Head of caudate nucleus (tissue), 42 donors: ENCODE measurements at places on chromosomes 7 and 10.

DNA sequence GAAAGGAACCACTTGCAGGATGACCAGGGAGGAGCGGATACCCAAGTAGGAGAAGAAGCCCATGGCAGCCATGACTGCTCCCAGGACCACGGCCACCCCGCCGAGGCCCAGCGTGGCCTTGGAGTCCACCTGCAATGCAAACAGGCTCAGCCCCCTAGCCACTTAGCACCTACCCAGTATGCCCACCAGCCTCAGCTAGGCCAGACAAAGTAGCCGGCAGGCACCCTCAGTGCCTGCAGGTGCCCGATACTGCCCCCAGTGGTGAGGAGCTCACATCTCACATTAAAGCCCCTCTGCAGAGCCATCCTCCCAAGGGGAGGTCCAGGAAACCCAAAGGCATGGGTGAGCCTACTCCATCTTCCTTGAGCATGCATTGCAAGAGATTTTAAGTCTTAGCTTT, 6.6 kb downstream of the NPC1L1 start:
- DNase-seq = no peak

DNA sequence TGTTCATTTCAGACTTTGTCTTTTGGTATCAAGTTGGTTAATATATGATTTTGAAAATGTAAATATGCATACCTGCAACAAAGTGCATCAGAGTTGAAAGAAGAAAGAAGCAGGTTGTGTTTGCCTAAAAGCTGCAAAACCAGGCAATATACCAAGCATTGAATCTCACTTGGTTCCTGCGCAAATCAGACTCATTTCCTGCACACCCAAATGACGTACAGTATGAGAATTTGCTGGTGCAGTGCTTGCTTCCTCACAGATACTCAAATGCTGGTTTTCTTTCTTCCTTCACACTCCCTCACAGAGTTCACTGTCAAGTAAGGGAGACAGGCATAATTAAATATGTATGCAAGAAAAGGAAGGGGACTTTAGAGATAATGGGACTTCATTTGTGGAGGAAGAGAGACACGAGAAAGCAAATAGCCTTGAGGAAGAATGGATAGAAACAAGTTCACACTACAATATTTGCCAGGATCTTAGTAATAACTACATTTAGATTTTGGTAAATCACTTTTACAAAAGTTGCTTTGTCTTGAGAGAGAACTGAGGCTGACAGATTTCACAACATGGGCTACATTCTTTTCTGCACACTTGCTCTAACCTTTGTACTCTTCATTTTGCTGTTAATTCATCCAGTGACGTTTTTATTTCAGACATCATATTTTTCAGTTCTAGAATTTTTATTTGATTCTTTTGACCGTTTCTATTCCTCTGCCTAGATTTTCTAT, 56.9 kb upstream of the AOAH start:
- DNase-seq = no peak

DNA sequence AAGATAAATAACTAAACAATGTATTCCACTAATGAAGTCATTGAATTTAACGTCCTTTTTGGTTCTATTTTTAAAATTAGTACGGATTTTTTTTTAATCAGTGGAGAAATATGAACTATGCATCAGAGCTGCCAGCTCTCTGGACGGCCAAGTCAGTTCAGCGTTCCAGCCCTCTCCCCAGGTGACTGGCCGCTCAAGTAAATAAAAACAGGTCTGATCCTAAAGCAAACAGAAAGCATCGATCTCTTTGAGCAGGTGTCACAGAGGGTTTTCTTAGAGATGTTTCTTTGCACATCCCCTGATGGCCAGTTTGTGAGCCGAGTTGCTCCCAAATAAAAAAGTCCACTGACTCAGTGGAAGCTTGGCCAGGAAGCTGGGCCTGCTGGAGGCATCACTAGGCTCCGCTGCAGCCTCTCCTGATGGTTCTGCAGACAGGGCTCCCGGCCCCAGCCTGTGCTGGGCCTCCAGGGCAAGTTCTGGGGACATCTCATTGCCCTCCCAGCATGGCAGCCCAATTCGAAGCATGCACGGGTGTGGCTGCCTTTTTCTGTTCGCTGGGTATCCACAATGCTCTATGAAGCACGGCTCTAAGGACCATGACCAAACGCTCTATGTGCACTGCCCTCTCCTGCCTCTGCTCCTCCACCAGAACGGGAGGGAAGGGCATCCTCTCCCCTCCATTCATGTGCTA, 74.7 kb upstream of the PPP2R2D start:
- no peak for DNase-seq

DNA sequence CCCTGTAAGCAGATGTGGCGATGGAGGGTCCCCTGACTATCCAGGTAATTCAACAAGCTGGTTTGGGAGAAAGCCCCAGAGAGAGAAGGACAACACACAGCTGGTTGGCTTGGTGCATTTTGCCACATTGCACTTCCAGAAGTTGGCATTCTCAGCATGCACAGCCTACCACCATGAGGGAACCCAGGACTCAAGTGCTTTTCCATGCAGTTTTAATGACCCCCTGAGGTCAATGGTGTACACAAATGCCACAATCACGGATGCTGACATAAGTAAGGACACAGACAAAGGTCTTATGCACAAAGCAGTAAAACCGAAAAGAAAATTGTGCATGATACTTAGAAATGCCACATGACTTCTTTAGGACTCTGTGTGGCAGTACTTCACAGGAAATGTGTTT, 645.1 kb downstream of the KCNMA1 start:
- no peak for DNase-seq

DNA sequence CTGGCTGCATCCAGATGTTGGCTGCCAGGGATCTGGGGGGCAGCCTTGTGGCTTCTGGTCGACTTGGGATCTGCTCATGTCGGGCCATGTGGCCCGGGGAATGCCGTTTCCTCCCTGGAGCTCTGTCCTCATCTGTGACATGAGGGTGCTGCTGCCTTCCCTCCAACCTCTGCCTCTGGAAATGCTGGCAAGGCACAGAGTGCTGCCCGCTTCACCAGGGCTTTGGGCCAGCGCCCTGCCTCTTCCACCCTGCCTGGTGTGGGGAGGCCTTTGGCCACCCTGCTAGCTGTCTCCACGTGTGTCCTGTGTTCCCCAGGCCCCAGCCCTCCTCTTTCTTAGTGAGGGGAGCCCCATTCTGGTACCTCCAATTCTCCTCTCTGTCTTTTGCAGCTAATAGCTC, 5.8 kb upstream of the SMARCD3 start:
- DNase-seq = no peak

DNA sequence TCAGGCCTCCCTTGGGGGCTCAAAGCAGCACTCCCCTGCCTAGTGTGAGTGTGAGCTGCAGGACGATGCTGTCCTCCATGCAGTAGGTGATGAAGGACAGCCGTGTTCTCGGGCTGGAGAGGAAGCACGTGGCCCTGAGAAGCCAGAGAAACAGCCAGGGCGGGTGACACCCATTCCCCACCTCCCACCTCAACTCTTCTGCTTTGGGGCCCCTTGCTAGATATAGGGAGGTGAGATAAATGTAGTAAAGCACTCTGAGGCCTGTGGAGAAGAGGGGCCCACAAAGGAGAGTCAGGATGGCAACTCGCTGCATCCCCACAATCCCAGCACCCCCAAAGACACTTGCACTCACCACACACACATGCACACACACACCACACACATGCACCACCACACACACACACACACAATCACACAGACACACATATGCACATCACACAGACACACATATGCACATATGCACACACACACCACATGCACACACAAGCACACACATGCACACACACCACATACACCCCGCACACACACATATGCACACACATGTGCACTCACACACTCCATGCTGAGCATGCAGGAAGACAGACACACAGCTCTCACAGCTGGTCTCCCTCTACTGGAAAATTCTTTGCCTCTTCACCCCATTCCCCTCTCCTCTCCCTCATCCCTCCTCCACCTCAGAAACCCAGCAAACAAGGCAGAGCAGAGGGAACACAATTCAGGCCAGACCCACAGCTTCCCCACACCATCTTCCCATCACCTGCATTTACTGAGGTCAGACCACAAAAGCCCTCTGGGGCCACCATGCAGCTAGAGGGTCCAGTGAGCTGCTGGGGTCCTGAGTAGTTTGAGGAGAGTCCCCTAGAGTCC, 30.5 kb downstream of the ANXA8 start:
- no peak for DNase-seq

DNA sequence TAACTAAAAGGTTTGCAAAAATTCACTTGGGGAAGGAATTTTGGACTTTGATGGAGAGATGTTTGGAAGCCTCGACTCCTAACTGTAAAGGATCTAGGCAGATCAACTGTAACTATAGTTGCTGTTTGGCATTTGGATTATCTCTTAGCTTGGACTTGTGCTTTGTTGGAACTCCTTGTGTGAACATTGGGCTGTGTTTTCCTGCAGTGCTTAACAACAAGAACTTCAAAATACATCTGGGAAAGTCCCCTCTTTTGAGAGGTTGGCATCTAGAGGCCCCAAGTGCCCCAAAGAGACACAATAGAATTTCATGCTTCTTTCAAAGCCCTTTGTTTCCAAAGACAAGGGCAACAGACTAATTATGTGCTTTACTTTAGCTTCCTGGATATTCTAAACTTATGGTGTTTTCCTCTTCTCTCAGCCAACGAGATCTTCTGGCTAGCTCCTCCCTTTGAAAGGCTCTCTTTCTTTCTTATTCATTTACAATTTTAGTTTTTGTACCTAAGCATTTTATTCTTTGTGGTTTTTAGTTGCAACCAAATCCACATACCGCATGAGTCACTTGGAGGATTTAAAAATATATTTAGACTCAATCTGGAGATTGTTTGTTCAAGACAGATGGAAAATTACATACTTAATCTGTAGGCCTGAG, 11.6 kb downstream of the ABCA13 start:
- DNase-seq = no peak

GRCh38 chr7:29430279-29430949, 133.2 kb upstream of the PRR15 start:
- no peak for DNase-seq

GRCh38 chr7:15853832-15854470, 167.5 kb upstream of the MEOX2 start:
- no peak for DNase-seq

- no peak for DNase-seq
Measured at GRCh38 chr7:44084701-44085100, 2.4 kb upstream of the POLM start.

GRCh38 chr7:108038986-108039385, 36.0 kb upstream of the LAMB1 start:
- DNase-seq = no peak

- no peak for DNase-seq
Measured at GRCh38 chr10:3889961-3890522, 105.0 kb upstream of the KLF6 start.

GRCh38 chr7:104927055-104927454, 87.0 kb upstream of the KMT2E start:
- no peak for DNase-seq

DNA sequence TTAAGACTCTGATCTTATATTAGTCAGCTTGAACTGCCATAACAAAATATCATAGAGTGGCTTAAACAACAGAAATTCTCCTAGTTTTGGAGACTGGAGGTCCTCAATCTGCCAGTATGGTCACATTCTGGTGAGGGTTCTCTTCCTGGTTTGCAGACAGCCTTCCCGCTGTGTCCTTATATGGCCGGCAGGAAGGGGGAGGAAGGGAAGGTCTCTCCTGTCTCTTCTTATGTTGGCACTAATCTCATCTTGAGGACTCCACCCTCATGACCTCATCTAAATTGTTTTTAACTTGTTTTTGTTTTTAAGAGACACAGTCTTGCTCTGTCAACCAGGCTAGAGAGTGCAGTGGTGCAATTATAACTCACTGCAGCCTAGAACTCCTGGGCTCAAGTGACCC, 53.1 kb downstream of the VPS41 start:
- DNase-seq = no peak

DNA sequence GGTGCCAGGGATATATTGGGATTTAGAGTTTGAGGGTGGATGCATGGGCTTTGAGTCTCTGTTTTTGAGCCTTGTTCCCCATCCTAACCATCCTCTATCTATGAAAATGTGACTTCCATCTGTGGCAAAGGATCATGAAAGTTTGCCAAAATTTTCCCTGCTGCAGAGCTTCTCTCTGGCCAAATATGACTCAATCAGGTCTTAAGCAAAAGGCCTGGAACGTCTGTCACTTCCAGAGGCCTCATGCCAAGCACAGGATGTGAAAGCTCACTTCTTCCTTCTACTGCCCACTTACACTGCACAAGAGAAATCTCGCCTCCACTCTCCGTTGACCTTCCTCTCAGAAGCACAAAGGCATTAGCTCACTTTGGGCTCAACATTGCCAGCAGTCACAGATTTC, 696.9 kb upstream of the NRP1 start:
- no peak for DNase-seq

- DNase-seq = no peak
Measured at GRCh38 chr7:832968-833424, 720 bp downstream of the SUN1 start.

- no peak for DNase-seq
Measured at GRCh38 chr10:86727470-86727869, 28.9 kb upstream of the BMPR1A start.

DNA sequence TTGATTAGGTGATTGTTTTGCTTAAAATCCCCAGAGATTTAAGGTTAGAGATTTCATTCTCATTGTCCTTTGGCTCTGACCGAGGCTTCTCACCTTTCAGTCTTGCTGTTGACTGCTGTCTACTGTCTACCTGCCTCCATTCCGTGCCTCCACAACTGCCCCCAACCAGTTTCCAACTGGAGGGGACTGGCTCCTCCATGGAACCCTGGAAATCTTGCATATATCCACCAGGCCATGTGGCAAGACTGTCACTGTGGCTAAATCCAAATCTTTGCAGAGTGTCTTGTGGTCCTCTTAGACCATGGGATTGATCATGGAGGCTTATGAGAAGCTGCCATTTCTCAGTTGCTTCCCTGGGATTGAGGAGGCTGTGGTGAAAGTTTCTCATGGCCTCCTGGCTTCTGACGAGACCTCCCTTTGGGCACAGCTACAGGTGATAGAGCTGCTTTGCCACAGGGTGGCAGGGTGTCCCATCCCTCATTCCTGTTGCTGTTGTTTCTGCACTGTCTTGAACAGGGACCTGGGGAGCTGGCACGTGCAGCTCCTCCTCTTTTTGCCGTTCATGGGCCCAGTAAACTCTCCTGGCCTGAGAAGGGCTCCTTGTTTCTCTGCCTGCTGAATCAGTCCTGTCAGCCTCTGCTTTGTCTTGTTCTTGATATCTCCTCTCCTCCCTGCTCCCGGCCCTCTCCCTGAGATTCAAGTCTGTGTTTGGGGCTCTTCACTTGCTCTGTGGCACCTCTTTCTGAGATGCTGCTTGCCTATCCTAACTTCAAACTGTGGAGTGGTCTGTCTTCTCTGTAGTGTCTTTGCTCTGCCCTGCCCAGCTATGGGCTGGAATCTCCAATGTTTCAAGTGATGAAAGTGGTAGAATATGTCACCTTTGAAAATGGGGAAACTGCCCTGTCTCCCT, 63.6 kb upstream of the IGFBP3 start:
- DNase-seq = no peak
